Caudate nucleus (tissue), 63 donors: ENCODE measurements at places on chromosomes 7 and 10.

- DNase-seq, result no peak
Observed at GRCh38 chr7:47714669-47715607, 133.0 kb upstream of the TNS3 start.

DNA sequence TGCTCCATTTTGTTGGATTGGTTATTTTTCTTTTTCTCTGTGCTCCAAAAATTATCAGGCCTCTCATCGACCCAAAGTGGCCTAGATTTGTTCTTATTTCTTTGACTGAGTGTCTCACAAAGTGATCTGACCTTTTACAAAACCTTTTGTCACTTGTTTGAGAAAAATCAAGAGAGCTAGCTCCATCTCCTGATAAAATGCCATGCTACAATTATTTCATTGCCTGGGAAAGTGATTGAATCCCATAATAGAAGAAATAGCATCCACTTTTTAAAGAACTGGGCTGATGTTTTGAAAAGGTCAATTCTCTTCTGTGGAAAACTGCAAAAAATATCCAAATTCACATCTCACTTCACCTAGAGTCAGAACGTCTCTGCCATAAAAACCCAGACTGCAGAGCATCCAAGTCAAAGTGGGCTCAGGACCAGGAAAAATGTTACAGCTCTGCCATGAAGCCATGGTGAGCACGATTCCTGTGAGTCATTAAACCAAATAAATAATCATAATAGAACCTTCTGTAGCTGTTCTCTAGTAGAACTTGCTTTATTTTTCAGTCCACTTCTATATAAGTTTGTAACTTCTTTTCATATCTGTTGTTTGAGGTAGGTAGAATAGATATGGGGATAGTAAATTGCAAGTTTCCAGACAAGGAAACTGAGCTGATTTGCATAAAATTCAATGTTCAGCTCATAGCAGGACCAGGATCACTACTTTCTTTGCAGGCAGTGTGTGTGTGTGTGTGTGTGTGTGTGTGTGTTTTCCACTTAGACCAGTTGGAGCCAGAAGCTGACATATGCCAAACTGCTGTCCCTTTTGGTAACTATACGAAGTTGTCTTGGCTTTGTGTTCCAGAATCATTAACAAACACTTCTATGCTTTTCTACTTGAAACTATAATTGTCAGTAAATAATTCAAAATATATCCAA, 632.5 kb upstream of the ANKRD30A start:
- DNase-seq, result no peak

- no peak for DNase-seq
Observed at GRCh38 chr10:126130271-126130710, 233.9 kb downstream of the FANK1 start.

GRCh38 chr10:13834581-13835286, 248.0 kb downstream of the PRPF18 start:
- DNase-seq, result no peak

- DNase-seq, result no peak
Observed at GRCh38 chr10:70605161-70605560, 2.6 kb upstream of the PRF1 start.

- no peak for DNase-seq
Observed at GRCh38 chr10:71549766-71550533, 153.2 kb downstream of the CDH23 start.

- DNase-seq, result no peak
Observed at GRCh38 chr7:5694912-5695726, 86.3 kb downstream of the RNF216 start.

- DNase-seq, result no peak
Observed at GRCh38 chr7:76220185-76221057, 18.7 kb downstream of the SRRM3 start.

DNA sequence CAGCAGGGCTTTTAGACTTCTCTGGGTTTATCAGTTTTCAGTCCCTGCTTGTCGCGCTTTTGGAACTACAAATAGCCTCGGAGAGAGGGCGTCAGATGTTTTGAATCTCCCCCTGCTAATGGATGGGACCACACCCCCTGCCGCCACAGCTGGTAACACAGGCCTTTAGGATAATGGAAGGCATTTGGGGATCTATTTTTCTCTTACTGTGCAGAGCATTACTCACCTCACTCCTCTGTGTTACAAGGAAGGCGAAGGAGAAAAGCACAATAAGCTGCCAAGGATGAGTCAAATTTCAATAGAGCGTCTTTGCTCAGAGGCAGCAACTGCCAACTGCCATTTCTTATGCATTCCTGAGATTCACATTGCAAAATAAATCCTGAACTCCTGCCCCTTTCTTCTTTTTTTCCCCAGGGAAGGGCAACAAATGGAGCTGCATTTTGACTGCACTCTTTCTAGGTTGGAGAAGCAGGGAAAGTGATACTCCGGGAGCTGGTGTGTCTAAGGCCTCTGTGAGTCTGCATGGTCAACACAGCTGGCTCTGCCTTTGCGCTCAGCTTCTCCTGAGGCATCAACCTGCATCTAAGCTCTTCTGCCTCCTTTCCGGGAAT, 31.5 kb upstream of the SMNDC1 start:
- DNase-seq, result no peak

DNA sequence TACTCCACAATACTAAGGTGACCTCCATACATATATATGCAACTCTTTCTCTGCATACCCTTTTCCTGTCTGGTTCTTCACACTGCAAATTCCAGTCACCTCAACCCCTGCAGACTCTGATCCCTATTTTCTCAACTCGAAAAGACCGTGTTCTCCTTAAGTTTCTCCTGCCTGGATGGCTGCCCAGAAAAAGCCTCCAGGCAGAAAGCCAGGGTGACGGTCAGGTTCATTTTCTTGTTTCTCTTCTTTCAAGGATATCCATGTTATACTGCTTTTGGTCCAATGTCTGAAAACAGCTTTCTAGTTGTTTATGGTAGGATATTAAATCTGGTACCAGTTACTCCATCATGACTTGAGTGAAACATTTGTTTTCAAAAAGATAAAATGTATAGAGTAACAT, 267.8 kb upstream of the MYO3A start:
- no peak for DNase-seq

DNA sequence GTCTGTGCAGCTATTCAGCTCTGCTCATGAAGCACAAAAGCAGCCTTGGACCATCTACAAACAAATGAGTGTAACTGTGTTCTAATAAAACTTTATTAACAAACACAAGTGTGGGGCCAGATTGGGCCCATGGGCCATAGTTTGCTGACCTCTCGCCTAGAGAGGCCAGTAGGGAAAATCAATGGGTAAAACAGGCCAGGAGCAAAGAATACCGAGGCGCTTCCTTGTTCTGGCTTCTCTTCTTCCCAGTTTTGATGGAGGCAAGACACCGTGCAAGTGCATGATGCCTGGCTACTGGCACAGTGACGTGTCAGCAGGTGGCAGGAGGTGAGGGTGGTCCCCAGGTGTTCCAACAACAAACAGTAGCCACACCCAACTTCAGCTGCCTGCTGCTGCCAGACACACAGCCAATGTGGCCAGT, 94.3 kb upstream of the SDK1 start:
- DNase-seq, result no peak

DNA sequence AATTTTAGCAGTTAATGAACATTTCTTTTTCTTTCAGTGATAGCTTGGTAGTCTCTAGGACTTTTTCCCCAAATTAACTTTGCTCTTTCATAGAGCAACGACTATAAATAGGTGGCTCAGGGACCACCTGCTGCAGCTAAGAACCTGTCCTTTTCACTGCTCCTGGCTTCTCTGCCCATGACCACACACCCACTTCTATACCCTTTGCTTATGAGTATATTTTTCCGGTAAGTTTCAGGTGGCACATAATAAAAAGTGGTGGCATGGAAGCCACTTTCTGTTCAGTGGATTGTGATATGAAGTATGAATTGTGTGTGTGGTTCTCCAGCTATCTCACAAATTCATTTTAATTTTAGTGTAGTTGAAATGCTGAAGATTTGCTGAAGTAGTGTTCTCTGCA, 1.2 kb downstream of the ING3 start:
- DNase-seq, result no peak

DNA sequence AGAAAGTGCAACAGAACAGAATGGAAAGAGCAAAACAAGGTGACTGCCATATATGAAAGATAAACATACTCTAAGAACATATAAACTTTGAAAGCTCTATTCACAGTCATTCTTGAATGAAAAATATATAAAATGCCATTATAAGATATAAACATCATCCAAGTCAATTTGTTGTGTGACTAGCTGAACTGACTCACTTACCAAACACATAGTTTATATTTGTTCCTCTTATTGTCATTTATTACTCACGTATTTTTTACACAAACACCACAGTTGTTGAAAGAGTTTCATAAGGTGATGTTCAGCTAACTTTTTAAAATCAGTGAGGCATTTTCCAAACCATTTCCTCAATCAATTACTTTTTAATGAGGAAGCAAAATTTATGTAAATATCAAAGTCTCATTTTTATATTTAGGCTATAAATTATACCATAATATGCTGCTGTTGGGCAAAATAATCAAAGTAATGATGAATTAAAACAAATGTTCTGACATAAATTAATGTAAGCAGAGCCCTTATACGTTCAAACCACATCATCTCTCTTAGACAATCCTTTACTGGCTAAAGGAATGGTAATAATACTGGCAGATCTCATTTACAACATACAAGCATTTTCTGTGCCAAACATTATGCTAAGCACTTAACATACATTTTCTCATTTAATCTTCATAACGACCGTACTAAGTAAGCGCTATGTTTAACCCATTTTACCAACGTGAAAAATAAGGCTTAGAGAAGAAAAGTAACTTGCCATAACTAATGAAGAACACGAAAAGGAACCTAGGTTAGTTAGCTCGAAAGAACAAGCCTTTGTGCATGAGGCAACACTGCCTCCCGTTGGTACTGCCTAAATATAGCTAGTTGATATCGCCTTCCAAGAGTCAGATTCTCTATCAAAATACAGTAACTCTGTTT, 7.3 kb downstream of the LRRN3 start:
- DNase-seq, result peak; percentile 1

- no peak for DNase-seq
Observed at GRCh38 chr10:132611986-132612385, 74.4 kb downstream of the INPP5A start.

- no peak for DNase-seq
Observed at GRCh38 chr7:74126220-74126880, 42.7 kb downstream of the LIMK1 start.

GRCh38 chr10:3357737-3358136, 185.2 kb upstream of the PITRM1 start:
- no peak for DNase-seq

GRCh38 chr7:1651891-1652290, 18.2 kb upstream of the ELFN1 start:
- no peak for DNase-seq

DNA sequence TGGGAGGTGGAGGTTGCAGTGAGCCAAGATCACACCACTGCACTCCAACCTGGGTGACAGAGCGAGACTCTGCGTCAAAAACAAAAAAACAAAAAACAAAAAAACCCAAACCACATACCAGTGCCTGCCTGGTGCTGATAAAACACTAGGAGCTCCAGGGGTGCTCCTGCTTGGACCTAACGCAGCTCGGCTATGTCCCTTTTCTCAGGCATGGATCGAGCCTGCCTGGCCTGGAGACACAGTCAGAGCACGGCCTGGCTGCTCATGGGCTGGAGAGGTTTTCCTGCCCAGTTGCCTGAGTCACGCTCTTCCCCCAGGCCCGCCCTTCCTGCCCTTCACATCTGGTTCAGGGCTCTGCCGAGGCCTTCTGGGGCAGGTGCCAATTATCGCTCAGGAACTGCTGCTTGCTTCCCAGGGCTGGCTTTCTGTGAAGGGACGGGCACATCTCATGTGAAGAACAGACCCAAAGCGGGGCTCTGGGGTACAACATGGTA, 12.6 kb upstream of the NPFFR1 start:
- DNase-seq, result no peak

GRCh38 chr7:127689194-127689772, 37.3 kb downstream of the SND1 start:
- DNase-seq, result no peak

GRCh38 chr7:30171766-30172447, 37.1 kb downstream of the MTURN start:
- DNase-seq, result no peak

GRCh38 chr10:116699471-116700150, 42.8 kb downstream of the HSPA12A start:
- no peak for DNase-seq
